ENCODE measurements at places on chromosomes 3 and 15.
A peak's percentile ranks its signal among the peaks of the same experiment; 100 is the strongest.

DNA sequence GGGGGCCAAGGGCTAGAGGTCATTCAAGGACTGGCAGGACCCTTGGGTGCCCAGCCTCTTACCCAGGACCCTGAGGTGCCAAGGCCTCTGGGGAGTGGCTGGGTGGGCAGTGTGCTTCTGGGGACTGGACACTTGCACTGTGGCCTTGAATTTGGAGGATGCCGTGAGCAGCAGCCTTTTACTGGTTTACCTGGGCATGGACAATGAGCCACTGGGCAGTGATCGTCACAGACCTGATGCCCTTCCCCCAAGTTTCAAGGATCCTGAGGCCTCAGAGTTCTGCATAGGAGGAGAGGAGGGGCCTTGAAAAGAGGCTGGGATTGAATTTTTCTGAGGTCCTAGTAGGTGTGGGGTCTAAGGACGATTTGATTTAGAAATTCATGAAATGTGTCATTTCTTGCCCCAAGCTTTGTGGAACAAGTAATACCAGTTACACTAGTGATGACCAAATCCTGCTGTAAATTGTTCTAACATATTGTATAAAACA is 146.1 kb upstream of the TPM1 start:
- DNase-seq: no peak

DNA sequence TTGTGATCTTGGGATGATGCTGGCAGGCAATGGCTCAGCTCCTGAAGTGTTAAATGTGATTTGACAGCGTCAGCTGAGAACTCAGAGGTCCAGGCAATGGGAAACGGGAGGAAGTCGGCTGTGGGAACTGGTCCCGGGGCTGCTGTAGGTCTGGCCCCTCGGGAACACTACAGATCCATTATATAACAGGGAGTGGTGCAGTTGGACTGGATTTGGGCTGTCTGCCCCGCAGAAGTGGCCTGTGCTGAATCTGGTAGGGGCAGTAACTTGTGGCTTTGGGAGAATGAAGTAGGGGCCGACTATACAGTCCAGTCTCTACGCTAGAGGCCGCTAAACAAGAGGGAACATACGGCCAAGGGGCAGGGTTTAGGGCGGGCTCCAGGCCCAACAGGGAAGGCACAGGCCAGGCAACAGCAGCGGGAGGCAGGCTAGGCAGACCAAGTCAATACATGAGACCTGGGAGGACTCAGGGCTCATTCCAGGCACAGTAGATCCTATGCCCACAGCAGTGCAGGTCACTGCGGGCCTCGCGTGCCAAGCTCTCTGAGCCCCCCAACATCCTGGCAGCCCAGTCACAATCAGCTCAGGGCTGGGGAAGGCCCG is 20.3 kb upstream of the IL16 start:
- no peak for DNase-seq

- no peak for DNase-seq
Observed at GRCh38 chr3:133016838-133017309, 21.3 kb upstream of the TMEM108 start.

GRCh38 chr3:26652164-26652563 is 29.6 kb downstream of the LRRC3B start:
- DNase-seq: no peak

DNA sequence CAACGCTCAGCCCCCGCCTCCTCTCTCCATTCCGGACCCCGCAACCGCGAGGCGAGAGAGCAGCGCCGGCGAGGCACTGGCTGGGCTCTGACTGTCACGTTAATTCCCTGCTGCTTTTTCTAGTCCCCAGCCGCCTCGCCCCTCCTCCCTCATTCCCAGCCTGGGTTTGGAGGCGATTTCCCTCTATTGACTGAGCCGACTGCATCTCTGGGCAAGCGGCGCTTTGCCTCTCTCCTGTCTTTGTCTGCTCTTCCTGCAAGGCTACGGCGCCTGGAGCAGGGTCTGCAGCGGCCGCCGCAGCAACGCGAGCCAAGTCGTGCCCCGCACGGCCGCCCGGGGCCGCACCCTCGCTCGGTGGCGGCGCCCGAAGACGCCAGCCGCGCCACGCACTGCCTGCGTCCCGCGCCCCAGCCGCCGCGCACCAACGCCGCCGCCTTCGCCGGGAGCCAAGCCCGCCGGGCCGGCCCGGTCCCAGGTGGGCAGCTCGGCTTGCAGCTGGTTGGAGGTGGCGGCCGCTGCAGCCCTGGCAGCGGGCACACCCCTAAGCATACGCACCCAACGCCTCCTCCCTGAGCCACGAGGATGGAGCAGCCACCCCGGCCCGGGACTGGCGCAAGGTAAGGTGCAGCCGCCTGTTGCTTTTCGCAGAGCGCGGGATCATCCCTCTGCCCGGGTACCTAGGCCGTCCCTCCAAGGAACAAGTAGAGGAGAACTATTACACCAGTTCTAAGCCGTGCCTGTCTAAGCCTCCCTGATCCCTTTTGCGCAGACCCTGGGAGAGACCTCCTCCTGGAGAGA is at the start of gene LRRC3B:
Gene LRRC3B (plus strand): TSS at position 152 of the 798 bp plus-strand sequence. CDS start 86,901 bp downstream, outside the sequence.
- peak; percentile 21 for DNase-seq

All from NCI-H146 (cell line).